ENCODE measurements at places on chromosomes 5 and 9. TPM values are rescaled to one million over a fixed set of nuclear protein-coding genes. Genes with fewer than 3 reads are reported as not detected.
A peak's percentile ranks its signal among the peaks of the same experiment; 100 is the strongest.

The FBLL1 gene
- 0.43 TPM for total RNA-seq

The LHX6 gene
- 3.2 TPM for total RNA-seq

The TLX3 gene
- total RNA-seq, result not detected

DNA sequence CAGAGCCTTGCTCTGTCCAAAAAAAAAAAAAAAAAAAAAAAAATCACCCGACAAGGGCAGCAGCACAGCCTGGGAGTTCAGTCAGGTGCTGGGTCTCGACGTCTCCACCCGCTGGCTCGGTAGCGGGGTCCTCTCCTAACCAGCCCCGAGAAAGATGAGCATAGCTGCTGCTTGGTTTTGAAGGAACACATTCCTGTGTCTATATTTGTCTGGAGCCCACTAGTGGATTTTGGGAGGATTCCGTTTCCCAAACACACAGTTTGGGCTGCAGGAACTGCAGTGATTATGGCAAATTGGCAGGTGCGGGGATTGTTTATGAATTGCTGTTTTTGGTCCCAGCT lies 1.2 kb downstream of the OTULINL start:
- no peak for DNase-seq

- DNase-seq, result no peak
Measured at GRCh38 chr9:115080242-115080641, 37.7 kb downstream of the TNC start.

- DNase-seq, result no peak
Measured at GRCh38 chr9:2367970-2368369, 253.6 kb upstream of the VLDLR start.

GRCh38 chr5:177496727-177497291 lies 595 bp downstream of the PDLIM7 start:
- peak; percentile 84 for DNase-seq

- DNase-seq, result no peak
Measured at GRCh38 chr5:134738963-134739661, 764 bp downstream of the CAMLG start.

DNA sequence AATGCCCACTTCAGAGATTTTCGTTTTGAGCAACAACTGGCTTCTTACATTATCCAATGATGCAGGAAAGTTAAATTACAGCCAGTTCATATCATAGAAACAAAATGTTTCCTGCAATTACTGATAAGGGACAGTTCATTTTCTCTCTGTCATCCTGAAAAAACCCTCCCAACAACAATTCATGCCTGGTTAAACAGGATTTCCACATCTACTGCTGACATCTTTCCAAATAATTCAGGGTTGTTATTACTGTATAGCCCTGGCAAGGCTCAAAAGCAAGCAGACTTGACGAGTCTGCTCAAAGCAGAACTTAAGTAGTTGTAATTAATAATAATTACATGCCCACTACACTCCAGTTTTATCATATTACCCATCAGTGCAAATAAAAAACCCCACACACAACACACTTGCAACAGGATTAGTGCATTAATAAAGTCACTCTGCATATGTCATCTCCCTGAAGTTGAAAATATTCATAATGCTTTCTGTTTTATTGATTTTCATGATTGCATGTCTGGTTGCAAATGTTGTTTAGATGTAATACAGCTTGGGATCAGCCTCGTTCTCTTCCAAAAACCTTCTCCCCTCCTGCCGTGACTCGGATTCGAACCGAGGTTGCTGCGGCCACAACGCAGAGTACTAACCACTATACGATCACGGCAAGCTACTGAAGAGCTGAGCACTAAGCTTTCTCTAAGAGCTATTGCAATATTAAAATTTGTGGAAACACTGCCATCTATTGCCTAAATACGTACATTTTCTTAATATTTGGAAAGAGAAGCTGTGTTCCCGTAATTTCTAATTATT lies 119.6 kb upstream of the NFIB start:
- DNase-seq, result no peak

All from right atrium auricular region (tissue), 2 donors.